ENCODE measurements at places on chromosomes 3 and 15. TPM values are rescaled to one million over a fixed set of nuclear protein-coding genes. Genes with fewer than 3 reads are reported as not detected.

- DNase-seq: peak; percentile 55
These were observed 450.4 kb downstream of the MFSD1 start for GRCh38 chr3:159252274-159252673.

The CPB1 gene
- not detected for total RNA-seq

The DUOXA1 gene
- total RNA-seq: not detected

The CACNA1D gene
- not detected for total RNA-seq
